Epithelial cell of proximal tubule (primary cell): ENCODE measurements at places on chromosomes 11 and 22. TPM values are rescaled to one million over a fixed set of nuclear protein-coding genes. Genes with fewer than 3 reads are reported as not detected.

DNA sequence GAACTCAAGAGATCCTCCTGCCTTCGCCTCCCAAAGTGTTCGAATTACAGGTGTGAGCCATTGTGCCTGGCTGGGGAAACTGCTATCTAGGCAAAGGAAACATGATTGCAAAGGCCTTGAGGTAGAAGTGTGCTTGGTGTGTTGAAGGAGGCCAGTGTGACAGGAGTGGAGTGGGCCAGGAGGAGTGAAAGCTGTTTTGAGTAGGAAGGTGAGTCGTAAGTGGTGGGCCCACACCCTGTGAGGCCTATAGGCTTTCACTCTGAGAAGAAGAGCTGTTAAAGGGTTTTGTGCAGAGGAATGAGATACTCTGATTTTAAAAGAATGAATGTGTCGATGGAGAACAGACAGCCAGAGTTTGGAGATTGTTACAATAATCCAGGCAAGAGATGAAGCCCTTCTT lies 43.4 kb downstream of the WEE1 start:
- DNase-seq: no peak

Gene OR5P2
- total RNA-seq: not detected in 2 replicates

Gene INS
- not detected in 2 replicates for total RNA-seq

GRCh38 chr22:37990862-37991261 lies 6.5 kb upstream of the SOX10 start:
- no peak for DNase-seq

- DNase-seq: no peak
These were observed 51.2 kb downstream of the PAK1 start for GRCh38 chr11:77422687-77423086.

DNA sequence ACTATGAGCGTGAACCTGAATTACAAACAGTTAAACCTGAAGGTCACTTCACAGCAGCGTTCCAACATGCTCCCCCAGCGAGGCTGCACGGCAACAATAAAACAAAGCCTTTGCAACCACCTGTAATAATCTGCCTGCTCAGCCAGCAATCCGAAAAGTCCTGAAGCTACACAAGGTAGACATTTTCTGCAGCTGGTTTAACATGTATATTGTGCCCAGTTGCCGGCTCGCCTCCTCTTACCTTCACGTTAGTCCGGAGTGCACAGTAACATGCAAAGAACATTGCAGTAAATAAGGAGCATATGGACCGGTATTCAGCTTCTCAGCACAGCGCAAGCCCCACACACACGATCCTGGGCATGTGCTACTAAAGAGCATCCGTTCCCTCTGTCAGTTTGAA lies 704.3 kb downstream of the DLG2 start:
- no peak for DNase-seq

Gene CRYBB2
- 0.14 TPM in 1 of 2 replicates, not detected in the other for total RNA-seq

Gene HSPB2
- total RNA-seq: 0.29 TPM in 1 of 2 replicates, not detected in the other

Gene LDHAL6A
- total RNA-seq: not detected in 2 replicates
